ENCODE measurements at places on chromosomes 3 and 15. TPM values are rescaled to one million over a fixed set of nuclear protein-coding genes. Genes with fewer than 3 reads are reported as not detected.

The XXYLT1 gene
- polyA plus RNA-seq, result 21.3 TPM

GRCh38 chr15:77688693-77689092 is 56.0 kb upstream of the LINGO1 start:
- no peak for DNase-seq

The KLF15 gene
- polyA plus RNA-seq, result 1.7 TPM

The TTC14 gene
- 39.2 TPM for polyA plus RNA-seq

The CLDN11 gene
- polyA plus RNA-seq, result 1.7 TPM

- no peak for DNase-seq
These were observed 30.9 kb downstream of the ZBTB38 start for GRCh38 chr3:141399200-141399599.

The ARRDC4 gene
- polyA plus RNA-seq, result 16.2 TPM

The UACA gene
- polyA plus RNA-seq, result 137 TPM

The MST1R gene
- polyA plus RNA-seq, result 2.4 TPM

The ZSCAN29 gene
- 14.4 TPM for polyA plus RNA-seq

GRCh38 chr3:128730471-128730870 is 4.5 kb downstream of the RAB7A start:
- DNase-seq, result no peak

DNA sequence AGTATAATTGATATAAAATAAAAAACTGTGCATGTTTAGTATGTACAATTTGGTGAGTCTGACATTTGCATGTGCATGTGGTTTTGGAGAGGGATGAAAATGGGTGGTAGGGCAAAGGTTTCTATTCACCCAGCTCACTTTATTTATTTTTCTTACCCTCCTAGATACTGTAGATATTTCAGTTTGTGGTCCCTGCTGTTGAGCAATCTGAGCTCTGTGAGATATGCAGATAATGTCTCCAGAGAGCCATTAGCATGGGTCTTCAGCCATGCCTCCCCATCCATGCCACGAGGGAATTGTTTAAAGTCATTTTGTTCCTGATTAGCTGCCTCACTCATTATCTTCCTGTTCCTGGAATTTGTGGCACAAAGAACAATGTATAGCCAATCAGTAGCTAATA is 44.4 kb upstream of the B3GALNT1 start:
- no peak for DNase-seq

DNA sequence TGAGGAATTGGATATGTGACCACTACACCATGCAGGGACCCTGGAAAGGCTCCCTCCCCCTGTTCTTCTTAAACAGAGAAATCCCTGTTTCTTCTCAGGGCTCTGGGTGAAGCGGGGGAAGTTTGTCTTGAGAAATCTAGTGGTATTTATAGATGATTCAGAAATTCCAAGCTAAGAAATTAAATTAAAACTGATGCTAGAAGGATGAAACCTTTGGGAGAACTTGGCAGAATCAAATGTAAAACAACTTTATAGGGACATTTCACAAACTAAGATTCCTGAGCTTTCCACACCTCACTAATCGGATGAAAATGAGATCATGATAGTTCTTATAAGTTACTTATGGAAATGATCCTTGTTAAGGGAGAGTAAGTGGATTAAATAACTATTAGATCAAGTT is 54.2 kb downstream of the FBXL2 start:
- DNase-seq, result no peak

The SERINC4 gene
- 0.42 TPM for polyA plus RNA-seq

The PIGBOS1 gene
- polyA plus RNA-seq, result 10.9 TPM

GRCh38 chr3:63972196-63972595 is 51.1 kb downstream of the PSMD6 start:
- DNase-seq, result no peak

DNA sequence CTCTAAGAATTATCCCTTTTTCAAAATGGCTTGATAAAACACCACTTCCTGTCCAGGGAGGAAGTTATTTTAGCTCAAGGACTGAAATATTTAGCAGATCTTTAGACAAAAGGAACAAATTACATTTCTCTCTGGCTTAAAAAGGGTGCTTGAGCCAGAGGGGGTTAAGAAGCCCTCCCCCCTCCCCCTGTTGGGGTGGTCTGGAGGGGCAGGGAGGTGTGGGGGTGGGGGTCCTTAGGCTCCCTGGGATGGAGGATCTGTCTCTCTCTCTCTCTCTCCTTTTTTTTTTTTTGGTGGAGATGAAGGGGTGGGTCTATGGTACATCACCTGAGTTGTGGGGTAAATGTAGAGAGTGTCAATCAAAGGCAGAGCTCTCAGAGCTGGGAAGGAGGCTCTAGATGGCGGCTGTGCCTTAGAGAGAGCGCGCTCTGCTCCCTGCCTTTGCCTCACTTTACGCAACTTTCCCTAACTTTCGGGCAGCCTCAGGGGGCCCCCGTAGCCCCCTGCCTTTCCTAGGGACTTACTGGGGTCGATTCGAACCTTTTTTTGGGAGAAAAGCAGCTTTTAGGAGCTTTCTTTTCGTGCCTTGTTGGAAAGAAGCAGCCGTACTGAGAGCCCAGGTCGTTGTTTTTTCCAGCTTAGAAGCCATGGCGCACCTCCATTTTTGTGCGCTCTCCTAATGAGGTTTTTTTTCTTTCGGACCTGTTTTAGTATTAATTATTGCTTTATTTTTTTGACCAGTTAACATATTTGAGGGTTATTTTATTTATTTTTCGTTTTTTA is at the start of gene CHD2:
Gene CHD2 (plus strand): TSS at position 377 of the 783 bp plus-strand sequence. CDS start 914 bp downstream, outside the sequence.
- DNase-seq, result no peak

GRCh38 chr3:186173224-186173815 is 64.4 kb upstream of the ETV5 start:
- DNase-seq, result no peak

The RYR3 gene
- polyA plus RNA-seq, result 54.3 TPM

- no peak for DNase-seq
These were observed 242.8 kb upstream of the TLE3 start for GRCh38 chr15:70340494-70340870.

GRCh38 chr15:57353317-57353804 is 22.9 kb upstream of the CGNL1 start:
- DNase-seq, result no peak

The ANKRD63 gene
- polyA plus RNA-seq, result 0.32 TPM

GRCh38 chr3:36095238-36095637 is 285.1 kb upstream of the STAC start:
- no peak for DNase-seq

Data from forelimb muscle (tissue), 1 donor.